ENCODE measurements at places on chromosomes 16 and 17.
A peak's percentile ranks its signal among the peaks of the same experiment; 100 is the strongest.

DNA sequence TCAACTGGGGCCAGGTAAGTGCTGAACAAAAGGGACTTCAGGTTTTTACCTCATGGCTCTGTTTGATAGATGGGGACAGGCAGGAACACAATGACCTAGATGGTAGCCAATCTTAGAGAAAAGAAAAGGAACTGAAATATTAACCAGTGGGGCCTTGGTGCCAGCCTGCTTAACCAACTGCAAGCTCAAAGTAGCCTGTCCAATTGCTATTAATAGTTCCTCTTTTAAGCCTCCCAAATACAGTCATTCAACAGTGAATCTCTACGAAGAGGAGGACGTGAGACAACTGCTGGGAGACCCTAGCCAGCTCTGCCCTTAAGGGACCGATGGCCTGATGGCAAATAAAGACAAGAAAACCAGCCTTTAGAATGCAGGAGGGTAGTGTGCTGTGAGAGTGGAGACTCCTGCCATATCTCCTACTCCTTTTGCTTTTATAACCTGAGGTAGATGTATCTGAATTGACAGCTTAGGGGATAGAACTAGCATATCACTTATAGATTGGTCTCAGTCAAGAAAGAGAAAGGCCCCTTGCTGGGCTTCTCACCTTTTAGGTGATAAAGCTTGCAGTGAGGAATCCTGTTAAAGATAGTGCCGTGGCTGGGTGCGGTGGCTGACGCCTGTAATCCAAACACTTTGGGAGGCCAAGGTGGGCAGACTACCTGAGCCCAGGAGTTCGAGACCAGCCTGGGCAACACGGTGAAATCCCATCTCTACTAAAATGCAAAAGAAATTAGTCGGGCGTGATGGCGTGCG lies 28.3 kb downstream of the ARSG start:
- no peak for DNase-seq

GRCh38 chr16:51050377-51050706 lies 100.7 kb downstream of the SALL1 start:
- no peak for DNase-seq

- peak; percentile 17 for DNase-seq
Measured at GRCh38 chr16:325375-326145, 27.0 kb downstream of the AXIN1 start.

DNA sequence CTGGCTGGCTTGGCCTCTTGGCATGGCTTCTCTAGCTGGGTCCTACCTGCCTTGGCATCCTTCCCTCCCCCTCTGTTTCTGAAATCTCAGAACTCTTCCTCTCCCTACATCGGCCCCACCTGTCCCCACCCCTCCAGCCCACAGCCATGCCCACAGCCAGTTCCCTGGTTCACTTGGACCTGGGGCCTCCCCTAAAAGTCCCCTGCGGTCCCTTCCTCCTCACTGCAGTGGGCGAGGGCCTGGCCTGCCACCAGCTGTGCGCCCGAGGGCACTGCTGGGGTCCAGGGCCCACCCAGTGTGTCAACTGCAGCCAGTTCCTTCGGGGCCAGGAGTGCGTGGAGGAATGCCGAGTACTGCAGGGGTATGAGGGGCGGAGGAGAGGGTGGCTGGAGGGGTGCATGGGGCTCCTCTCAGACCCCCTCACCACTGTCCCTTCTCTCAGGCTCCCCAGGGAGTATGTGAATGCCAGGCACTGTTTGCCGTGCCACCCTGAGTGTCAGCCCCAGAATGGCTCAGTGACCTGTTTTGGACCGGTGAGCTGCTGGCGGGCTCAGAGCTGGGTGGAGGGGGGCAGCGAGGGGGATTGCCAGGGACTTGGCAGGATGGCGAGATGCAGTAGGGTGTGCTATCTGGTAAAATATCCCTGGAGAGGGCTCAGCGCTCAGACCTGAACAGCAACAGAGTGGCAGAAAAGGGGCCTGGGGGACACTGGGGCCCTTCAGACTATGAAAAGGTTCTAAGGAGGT lies 14.1 kb downstream of the MIEN1 start:
- DNase-seq: no peak

DNA sequence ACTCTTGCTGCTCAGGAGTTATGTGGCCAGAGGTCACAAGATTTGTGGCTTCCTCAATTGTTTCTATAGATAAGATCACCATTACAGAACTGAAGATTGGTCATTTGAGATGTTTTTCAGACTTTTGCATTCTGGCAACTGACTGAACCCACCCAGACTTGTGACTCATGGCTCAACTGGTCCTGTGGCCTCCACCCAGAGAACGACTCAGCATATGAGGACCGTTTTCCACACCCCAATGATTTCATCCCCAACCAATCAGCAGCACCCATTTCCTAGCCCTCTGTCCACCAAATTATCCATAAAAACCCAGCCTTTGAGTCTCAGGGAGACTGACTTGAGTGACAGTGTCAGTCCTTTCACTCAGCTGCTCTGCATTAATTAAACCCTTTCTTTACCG lies 143.2 kb upstream of the ASIC2 start:
- no peak for DNase-seq

- DNase-seq: no peak
Measured at GRCh38 chr17:46733837-46734475, 84.5 kb downstream of the WNT3 start.

- no peak for DNase-seq
Measured at GRCh38 chr17:7217113-7217987, 2.3 kb downstream of the DLG4 start.

GRCh38 chr16:22189473-22190080 lies 16.5 kb upstream of the EEF2K start:
- DNase-seq: no peak

- DNase-seq: no peak
Measured at GRCh38 chr16:51569203-51569931, 418.3 kb upstream of the SALL1 start.

DNA sequence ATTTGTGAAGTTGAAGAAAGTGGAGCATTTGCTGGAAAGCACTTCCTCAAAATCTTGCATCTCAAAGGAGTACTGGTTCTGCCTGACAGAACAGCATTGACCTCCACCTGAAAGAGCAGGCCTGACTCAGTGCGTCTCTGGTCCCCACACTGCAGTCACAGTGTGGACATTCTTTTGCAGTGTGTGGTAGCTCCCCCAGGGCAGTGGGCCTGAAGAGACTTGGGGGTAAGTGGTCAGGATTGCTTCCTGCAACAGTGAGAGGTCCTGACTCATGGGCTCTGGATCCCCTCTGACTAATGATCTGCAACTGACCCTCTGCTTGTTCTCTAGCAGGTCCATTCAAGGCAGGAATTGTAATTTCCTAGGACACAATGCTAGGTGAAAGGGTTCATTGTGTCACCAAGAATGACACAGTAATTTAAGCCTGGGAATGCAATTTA lies 204.9 kb upstream of the KCNJ16 start:
- no peak for DNase-seq

DNA sequence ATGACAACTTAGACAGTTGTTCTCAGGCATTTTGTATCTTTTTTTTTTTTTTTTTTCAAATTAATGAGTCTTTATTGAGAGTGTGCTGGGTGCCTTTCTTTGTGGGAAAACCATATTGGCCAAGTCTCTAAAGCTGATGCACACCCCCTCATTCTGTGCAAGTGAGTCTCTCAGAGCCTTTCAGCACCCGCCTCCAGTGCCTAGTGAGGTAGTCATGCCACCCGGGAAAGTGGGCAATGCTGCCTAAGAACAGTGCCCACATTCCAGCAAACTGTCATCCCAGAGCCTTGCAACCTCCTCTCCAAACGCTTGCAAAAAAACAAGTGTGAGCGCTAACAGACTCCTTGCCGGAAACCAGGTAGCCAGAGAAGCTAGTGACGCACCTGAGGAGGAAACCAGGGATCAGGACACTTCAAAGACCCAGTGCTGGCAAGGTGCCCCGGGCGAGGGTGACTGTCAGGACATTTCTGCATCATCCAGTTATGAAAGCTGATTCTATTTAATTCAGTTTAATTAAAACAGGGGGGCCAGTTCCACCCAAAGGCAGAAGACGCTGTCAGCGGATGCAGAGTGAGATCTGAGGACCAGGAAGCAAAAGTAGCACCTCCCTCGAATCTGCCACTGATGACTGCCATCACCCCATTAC lies 34.9 kb downstream of the SMARCE1 start:
- DNase-seq: peak; percentile 92

DNA sequence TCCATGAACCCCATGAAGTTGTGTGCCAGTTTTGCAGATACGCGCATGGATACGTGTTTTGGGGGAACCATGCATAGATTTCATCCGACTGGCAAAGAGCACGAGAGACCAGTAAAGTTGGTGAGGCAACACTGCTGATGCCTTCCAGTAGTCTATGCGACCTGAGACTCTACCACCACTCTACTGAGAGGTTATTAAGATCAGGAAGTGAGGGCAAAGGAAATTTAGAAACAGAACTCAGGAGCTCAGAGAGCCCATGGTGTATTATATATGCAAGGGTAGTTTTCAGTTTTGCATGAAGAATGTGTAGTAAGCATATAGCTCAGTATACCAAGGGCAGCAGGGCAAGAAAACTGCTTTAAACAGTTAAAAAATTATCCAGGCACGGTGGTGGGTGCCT lies 4.2 kb downstream of the SLX4 start:
- no peak for DNase-seq

DNA sequence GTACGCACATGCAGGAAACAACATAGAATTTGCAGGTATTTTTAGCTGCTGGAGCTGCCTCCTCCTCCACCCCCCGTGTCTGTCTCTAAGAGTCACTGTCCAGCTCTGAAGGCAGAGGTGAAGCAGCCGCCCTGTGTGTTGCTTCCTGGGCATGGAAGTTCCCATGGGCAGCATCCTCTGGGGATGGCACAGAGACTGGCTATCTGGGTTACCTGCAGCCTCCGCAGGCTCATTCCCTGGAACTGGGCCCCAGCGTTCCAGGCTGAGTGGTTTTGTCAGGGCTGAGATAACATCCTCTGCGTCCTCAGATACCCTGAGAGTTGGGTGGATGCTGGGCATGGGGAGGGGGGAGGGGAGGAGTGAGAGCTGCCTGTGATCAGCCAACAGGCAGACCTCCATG lies 41.5 kb upstream of the MRTFB start:
- no peak for DNase-seq

DNA sequence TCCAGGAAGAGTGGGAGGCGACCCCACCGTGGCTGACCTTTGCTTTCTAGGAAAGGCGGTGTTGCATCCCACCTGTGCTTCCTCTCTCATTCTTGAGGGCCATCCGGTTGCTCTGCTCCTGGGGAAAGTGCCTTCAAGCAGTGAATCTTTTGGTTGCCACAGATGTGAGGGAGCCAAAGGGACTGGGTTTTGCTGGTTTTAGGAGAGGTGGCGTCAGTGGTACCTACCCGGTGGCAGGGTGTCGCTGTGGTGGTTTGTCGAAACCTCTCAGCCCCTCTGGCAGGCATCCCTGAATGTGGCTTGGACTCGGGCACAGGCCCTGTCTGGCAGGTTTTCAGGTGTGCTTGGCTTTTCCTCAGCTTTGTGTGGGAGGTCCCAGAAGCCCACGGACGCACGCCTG lies 611.5 kb downstream of the KCNJ18 start:
- DNase-seq: no peak

- DNase-seq: no peak
Measured at GRCh38 chr17:51692917-51693316, 432.6 kb downstream of the UTP18 start.

GRCh38 chr17:44282264-44282663 lies 14.3 kb upstream of the SLC4A1 start:
- no peak for DNase-seq

DNA sequence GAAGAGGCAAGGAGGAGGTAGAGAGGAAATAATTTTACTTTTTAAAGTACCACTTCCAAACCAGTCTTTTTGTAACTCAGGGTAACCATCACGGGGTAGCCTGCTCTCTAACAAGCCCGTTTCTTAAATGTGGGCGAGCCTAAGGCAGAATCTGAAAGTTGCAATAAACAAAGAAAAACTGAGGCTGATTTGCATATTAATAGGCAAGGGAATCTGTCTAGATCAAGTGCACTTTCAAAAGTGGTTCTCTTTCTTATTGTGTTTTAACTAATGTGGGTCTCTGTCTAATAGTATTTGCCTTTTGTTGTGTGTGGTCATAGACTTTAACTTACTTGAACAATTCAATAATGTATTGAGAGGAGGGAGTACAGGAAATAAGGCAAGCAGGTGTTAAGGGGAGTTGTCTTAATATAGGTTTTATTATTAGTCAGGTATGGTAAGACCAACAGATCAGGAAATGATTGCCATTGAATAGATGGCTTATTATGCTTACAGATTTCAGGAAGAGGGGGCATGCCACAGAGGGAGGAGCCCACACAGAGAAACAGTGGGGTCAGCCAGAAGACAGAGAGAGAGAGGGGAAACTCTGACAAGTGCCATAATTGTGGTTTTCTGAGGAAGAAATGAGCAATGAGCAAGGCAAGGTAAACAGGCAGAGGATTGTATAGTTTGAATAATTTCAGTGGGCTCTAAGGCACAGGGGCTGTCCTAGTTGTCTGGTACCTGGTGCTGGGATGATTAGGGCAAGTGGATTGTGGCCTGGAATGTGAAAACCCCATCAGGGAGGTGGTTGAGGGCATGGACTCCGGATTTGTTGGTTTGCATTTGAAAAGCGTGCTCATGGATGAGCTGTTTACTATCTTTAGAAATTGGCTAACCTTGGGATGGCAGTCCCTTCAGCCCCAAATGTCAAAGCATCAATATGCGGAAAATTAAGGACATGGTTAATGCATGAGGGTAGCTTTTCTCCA lies 237.2 kb downstream of the TOX3 start:
- DNase-seq: no peak

- peak; percentile 53 for DNase-seq
Measured at GRCh38 chr17:39547713-39548478, 59.8 kb downstream of the NEUROD2 start.

DNA sequence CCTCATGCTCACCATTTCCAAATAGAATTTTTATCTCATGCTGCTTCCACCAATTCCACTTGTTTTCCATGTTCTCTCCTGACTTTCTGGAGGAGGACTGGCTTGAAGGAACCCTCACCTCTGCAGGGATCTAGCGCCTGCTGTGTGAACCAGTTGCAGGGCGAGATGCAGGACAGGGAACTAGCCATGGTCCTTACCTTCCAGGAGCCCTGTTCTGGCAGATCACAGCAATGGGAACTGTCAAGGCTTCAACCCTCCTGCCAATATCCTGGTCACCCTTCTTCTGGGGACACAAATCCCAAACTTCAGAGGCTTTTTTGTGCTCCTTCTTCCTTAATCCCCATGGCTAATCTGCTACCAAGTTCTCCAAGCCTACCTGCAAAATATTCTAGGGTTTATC lies 60.4 kb upstream of the MMP2 start:
- DNase-seq: no peak

DNA sequence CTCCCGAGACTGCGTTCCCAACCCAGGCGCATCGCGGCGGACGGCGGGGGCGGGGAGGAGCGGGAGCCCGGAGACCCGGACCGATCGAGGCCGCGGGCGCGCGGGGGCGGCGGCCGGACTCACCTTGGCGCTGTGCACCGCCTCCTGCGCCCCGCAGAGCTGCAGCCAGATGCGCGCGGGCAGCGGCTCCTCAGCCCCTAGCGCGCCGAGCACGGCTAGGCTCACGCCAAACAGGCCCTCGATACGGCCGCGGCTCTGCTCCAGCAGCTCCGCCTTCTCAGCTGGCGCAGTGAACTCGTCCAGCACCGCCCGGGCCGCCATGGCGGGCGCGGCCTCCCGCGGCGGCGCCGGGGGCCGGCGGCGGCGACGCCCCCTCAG lies 339 bp downstream of the N4BP1 start:
- DNase-seq: no peak

GRCh38 chr17:70286391-70286790 lies 117.1 kb downstream of the KCNJ2 start:
- no peak for DNase-seq
